Fibroblast of skin of left biceps (primary cell): ENCODE measurements at places on chromosomes 4 and X.
A peak's percentile ranks its signal among the peaks of the same experiment; 100 is the strongest.

DNA sequence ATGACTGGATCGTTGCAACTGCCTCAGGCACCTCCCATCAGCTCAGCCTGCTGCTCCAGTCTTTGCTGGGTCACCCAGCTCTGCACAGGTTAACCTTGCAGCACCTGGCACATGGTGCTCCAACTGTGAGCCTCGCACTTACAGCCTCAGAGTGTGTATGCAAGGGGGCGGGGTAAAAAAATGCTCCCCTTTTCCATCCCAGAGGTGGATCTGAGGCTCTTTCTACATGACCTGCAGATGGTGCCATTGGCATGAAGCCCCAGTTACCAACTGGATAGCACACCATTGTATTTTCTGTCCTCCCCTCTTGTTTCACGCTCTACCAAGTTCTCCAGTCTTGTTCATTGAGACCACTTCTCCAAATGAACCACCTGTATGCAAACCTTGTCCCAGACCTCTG is 46.2 kb upstream of the TRPC3 start:
- no peak for DNase-seq

GRCh38 chr4:131441004-131441688 is 1707.9 kb upstream of the PCDH10 start:
- DNase-seq: no peak

DNA sequence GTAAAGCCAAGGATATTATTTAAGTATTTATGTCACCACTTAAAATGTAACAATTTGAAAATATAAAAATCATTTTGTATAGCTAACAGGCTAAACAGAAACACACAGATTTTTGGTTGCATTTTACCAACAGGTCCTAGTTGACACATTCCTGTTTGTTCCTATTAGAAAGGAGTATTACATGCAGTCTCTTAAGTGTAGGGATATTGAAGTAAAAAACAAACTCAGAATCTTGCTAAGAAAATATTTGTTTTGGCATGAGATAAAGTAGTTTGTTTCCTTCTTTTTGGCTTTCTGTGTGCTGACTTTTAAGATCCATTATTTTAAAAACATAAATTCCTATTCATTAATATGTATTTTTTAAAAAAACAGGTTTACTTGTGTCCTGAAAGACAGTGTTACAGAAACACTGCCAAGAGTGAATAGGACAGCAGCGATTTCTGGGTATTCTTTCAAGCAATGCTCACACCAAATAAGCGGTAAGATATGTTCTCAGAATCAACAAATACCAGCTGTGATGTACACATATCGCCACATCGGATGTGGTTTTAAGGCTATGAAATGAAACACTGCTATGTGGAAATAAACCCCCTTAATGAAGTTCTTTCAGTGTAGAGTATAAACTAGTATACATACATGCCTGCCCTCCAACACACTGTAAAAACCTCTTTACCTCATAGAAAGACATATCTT is 6.9 kb downstream of the F11 start:
- DNase-seq: no peak

DNA sequence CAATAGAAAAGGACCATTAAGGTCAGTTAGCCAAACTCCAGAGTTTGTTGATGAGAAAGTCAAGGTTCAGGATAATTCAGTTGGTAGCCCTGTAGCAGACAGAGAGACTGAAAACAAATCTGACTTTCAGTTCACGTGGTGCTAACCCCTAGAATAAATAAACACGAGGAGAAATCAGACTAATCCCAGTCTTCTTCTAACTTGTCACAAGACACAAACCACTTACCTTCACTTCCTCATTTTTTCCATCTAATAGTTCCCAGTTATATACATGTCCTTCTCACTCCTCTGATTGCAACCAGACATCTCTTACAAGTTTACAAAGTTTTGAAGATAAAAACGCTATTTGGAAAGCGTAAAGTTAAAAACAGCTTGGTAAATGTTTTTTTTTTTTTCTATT is 7.7 kb downstream of the TLR7 start:
- DNase-seq: no peak

DNA sequence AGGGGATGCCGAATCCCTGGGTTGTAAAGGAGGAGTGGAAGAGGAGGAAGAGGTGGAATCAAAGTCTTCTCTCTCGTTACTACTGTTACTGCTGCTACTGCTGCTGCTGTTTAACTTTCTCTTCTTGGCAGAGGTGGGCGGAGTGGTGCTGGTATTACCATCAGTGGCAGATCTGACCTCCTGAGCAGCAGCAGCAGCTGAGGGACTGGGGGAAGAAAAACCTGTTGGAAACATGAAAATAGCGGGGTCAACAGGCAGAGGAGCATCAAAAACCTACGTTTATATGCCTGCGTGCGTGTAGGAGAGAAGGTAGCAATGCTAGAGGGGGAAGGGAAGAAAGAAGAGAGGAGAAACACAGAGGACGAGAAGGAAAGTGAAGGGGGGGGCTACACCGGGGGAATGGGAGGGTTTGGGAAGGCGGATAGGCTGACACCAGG is 339 bp downstream of the CUL4B start:
- no peak for DNase-seq

DNA sequence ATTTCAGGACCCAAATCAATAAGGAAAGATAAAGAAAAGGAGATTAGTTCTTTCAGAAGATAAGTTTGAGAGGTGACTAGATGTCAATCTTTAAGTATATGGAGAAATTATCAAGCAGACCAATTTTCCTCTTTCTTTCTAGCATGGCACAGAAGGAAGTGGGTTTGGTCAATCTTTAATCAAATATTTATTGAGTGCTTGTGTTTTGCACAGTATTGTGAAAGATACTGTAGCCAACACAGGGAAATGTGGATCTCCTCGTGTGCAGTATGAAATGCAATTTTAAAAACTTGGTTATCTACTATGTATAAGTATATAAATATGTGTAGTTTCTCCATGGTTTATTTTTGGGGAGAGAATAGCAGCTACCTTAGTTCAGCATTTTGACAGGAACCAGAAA is 655.2 kb downstream of the RAPGEF2 start:
- DNase-seq: no peak

- DNase-seq: no peak
These were observed 717.6 kb upstream of the HS3ST1 start for GRCh38 chr4:12146339-12146738.

- DNase-seq: no peak
These were observed 27.2 kb downstream of the LIN54 start for GRCh38 chr4:82983444-82983843.

DNA sequence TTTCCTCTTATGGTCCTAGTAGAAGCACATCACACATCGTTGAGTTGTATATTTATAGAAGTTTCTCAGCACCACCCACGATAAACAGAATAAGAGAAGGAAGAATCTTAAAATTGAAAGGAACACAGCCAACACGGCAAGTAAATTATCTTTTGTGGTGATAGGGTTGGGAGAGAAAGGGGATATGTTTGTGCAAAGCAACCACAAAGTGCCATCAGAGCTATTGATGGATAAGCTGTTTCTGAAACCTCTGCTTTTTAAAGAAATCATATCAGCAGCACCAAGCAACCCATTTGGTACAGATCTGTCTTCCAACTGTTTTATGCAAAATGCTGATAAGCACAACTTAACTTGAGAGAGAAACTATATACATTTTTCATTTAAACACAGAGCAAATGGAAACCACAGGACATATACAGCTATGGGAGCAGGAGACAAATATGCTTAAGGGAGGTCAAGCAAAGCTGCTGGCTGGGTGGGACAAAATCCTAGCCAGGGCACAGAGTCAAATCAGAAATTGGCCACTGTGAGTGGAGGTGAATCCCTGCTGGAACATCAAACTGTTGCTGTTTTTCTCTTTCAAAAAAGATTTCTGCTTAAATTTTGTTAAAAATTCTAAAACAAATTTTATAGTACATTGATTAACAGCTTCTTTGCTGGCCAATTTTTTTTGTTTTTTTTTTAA is 194.0 kb upstream of the HHIP start:
- DNase-seq: no peak

DNA sequence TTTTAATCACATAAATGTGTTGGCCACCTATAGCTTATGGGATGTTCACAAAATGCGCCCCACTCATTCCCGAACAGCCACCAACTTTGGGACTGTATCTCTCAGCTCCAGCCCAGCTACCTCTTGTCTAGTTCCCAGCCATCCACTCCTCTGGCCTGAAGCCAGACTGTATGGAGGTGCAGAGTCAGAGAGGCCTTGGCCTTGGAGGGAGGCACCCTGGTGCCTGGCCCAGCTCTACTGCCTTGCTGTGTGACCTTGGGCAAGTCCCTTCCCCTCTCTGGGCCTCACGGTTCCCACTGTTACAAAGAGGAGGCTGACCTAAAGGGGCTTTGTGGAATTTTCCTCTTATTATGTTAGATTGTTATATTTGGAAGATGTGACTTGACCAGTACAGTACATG is 13.9 kb downstream of the MAMLD1 start:
- DNase-seq: no peak

GRCh38 chr4:173242466-173243250 is 74.0 kb downstream of the GALNT7 start:
- no peak for DNase-seq

GRCh38 chr4:2186133-2186864 is 55.6 kb downstream of the HAUS3 start:
- no peak for DNase-seq

DNA sequence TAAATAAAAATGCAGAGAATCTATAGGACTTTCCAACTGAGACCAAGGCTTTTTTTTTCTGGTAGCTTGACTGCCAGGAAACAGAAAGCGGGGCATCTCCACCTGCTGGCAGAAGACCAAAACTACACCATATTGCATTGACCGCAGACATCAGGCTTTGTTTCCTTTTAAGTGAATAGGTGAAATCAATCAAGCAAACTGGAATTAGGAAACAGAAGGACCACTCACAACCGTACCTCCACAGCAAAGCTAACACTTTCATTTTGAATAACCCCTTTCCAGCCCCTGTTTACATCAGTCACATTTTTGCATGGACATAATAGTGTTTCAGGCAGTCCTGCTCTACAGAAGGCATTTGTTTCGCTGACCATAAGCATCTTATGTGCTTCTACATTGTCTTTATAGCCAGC is 218.2 kb downstream of the IDS start:
- peak; percentile 18 for DNase-seq

- DNase-seq: no peak
These were observed 330.6 kb upstream of the F9 start for GRCh38 chrX:139199933-139200332.

GRCh38 chr4:95124906-95125504 is 367.2 kb downstream of the BMPR1B start:
- DNase-seq: peak; percentile 38

DNA sequence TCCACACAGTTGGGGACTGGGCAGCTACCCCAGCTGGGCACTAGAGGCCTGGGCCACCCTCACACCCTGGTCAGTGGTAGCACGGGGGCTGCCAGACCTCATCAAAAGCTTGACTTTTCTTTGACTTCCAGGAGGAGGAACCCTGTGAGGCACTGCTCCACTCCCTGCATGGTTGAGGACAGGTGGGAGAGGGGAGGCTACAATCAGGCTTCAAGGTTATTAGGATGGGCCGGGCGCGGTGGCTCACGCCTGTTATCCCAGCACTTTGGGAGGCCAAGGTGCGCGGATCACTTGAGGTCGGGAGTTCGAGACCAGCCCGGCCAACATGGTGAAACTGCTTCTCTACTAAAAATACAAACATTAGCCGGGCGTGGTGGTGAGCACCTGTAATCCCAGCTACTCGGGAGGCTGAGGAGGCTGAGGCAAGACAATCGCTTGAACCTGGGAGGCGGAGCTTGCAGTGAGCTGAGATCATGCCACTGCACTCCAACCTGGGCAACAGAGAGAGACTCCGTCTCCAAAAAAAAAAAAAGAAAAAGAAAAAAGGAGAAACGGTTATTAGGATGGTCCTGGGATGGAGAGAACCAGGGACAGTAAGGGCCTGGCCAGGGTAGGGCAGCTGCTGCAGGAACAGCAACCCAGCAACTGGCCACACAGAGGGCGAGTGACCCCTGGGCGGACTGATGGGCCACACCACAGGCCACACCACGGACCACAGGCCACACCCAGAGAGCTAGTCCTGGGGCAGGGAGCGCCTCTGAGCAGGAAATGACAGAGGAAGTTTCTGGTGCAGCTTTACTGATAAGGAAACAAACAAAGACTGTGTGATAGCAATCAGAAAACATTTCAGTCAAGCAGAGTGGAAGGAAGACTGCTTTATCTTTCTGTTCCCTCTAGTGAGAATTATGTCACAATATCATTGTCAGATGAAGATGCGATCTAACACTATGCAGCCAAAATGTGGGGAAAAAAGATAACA is 20.5 kb upstream of the OPN1LW start:
- DNase-seq: no peak

DNA sequence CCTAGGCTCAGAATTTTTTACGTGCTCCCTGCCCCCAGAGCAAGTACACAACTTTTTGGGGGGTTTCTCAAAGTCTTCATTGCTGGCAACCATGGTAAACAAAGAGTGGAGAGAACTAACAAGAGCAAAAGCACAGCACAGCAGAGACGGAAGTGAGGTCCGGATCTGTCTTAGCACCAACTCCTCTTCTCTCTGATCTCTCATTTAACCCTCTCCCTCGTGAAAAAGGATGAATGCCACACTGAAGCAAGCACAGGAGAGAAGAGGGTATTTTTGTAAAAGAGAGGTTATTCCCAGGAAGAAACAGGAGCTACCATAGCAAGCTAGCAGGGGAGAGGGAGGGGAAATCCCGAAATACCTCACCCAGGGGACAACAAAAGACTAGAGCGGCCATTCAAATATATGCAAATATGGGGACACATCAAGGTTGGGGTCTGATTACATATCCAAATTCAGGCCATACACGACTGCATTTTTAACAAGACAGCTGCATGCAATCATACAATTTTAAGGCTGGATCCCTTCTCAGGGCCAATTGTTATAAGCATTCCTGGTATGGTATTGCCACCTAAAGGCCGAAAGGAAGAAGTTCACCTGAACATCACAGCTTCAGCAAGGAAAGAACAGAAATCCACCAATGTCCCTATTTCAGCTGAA is 46.6 kb downstream of the CD40LG start:
- peak; percentile 9 for DNase-seq

- no peak for DNase-seq
These were observed 1147.1 kb downstream of the STIM2 start for GRCh38 chr4:28007693-28008092.

GRCh38 chr4:95212692-95213091 is 336.1 kb downstream of the UNC5C start:
- DNase-seq: no peak

GRCh38 chr4:101787701-101788316 is 2.7 kb upstream of the BANK1 start:
- DNase-seq: no peak
